ENCODE measurements at places on chromosomes 6 and 20.

DNA sequence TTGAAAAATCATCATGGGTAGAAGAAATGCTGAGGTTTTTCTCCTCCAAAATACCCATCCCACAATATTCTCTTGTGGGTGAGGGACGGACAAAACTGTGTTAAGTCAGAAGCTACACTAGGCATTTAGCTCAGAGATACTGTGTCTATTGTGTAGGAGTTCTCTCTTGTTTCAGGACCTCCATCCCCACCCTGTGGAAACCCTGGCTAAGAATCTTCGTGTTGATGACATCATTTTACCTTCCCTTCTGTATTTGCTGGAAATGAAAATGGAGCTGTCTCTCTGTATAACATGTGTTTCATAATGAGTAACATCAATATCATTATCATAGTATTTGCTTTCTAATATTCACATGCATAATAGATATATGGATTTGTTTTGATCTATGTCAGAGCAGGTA is 1193.0 kb upstream of the CITED2 start:
- no peak for DNase-seq

DNA sequence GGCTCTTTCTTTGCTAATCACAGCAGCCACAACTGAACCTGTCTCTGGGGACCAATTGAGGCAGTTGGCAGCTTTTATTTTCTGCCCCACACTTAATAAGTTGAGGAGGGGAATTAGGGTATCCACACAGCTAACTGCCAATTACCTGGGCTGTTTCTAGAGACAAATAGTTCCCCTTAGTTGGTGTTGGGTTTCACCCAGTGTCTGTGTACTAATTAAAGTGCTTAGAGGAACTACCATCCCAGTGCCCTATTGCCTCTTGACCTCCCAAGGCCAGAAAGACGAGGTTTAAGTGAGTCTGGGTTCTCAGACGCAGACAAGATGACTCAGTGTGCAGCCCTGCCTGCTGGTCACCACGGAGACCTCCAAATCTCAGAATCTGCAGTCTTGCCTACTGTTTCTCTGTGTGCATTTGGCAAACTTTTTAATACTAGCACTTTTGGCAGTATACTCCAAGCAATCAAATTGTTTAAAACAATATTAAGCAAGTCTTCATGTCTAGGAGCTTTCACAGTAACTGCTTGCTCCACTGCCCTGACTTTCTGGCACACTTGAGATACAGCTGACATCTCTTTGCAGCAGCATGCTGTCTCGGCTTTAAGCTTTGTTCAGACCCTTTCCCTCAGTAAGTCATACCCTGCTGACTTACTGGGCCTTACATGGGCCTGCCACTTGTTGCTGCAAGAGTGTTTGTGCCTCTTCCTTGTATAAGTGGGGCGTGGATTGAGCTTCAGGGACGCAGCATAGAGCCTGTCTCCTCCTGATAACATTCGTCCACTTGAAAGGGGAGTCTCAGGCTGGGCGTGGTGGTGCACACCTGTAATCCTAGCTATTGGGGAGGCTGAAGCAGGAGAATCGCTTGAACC is 31.9 kb downstream of the STK35 start:
- DNase-seq: peak; percentile 63

- DNase-seq: no peak
Measured at GRCh38 chr6:90103056-90103800, 193.4 kb downstream of the BACH2 start.

- DNase-seq: peak; percentile 69
Measured at GRCh38 chr6:85449388-85449817, 480 bp upstream of the NT5E start.

DNA sequence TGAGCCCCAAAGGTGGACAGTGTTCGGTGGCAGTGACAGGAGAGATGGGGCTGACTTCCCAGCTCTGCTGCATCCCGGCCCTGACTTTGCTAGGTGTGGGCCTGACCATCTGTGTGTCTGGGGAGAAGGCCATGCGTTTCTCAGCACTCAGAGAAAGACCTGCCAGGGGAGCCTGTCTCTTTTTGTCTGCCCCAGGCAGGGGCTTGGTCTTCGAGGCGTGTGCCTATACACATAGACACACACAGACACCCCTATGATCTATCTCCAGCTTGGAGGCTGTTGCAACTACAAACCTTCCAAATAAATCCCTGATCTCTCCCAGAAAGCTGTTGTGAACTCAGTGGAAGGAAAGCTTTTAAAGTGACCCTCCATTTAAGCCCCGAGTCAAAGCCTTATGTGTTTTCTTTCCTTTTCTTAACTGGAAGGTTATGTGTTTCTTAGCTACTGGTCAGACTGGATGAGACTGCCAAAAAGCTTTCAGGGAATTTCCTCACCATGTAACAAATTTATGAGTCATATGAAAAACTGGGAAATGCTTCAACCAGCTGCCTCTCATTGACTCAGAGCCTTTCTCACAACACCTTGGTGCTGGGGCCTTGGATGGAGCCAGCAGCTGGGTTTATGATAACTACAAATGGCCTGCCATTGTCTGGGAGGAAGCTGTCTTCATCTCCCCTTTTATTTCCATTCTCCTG is 102.6 kb downstream of the CDC5L start:
- peak; percentile 97 for DNase-seq

- no peak for DNase-seq
Measured at GRCh38 chr6:151018911-151019782, 153.6 kb downstream of the MTHFD1L start.

DNA sequence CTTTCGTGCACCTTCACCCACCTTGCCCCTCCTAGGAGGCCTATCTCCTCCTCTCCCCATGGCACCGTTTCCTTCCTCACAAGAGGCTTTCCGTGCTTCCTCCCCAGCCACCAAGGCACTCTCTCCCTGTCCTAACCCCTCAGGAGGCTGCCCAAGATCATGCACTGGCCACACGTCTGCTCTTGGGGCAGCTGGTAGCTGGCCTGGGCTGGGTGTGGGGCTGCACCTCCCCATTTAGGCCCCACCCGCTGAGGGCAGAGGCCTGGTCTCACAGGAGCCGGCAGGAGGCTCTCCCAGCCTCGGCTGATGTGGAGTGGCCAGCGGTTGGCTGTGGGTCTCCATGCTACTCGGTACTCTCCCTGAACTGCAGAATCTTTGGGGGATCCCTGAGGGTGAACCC is 13.6 kb downstream of the NOL4L start:
- no peak for DNase-seq

GRCh38 chr20:59291740-59292383 is 8.5 kb upstream of the EDN3 start:
- no peak for DNase-seq

DNA sequence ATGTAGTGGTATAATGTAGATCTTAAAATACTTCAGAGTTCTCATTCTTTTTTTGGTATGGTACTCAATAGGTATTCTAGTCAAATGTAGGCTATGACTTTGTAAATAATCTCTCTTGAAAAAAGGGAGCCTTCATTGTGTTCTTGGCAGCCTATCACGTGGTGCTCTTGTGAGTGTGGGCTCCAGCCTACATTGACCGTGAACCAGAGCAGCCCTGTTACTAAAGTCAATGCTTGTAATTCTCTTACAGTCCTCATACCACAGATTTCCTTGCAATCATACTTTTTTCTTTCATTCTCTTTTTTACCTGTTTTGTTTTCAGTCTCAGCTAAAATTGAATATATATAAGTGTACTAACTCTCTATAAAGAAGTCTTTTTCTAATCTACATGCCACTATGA is 31.1 kb downstream of the ARID1B start:
- peak; percentile 33 for DNase-seq

GRCh38 chr6:156511051-156511450 is 266.1 kb upstream of the ARID1B start:
- DNase-seq: no peak

- DNase-seq: no peak
Measured at GRCh38 chr20:48953653-48954052, 32.1 kb downstream of the ARFGEF2 start.

DNA sequence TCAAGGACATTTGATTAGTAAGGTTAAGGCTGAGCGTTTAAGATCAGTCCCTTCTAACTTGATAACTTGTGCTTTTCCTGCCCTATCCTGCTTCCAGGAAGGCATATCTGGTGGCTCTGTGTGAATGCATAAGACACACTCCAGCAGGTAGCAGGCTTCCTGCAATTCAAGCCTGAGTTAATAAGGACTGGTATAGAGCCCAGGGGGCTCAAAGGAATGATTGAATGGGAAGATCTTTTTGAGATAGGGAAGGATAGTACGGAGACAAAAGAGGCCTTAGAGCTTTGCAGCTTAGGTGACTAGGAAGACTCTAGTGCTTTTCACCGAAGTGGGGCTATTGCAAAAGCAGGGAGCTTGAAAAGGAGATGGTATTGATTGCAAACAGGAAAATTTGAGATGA is 307.1 kb downstream of the GRIK2 start:
- no peak for DNase-seq

DNA sequence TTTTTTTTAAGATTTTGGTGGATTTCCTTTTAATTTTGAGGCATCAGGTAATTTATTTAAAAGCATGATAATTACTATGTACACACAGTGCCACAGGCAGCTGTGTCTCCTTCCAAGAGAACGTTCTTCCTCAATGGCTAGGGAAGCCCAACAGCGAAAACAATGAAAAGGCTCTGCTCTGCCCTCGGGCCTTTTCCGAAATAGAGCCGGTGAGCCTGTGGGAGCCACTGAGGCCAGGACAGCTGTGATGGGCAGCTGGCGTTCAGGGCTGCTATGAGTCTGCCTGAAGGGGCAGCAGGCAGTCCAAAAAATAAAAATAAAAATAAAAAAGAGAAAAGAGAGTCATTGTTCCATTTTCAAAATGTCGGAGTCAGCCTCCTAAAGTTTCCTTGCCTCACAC is 443.8 kb downstream of the KIF16B start:
- no peak for DNase-seq

GRCh38 chr20:47241345-47241781 is 115.1 kb downstream of the ZMYND8 start:
- peak; percentile 73 for DNase-seq

DNA sequence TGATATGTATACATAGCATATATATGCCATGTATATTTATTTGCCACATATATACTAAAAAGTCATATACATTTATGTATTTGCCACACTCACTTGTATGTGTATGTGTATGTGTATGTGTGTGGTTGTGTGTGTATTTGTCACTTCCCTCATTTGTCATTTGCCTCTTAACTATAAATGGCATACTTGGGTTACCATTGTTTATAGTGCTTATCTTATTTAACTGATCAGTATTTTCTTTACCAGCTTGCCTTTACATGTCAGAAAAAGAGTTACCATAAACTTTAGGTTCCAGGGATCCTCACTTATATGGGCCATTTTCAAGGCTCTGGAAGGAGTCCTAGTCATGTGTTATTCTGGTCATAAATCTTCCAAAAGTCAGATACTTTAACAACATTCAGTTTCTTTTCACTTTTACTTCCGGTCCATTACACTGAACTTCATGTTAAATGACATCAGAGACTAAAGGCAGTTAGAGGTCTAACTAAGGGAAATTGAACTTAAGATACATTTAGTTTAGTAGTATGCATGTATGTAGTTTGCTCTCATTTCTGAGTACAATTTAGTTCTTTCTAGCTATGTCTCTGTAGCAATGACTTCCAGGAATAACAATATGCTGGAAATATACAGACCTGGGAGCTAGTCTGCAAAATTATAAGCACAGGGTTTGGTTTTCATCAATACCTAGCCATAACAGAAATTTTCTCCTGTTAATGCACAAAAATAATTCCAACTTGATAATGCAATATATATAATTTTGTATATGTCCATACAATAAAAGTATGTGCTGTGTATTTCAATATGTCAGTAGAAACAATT is 33.7 kb upstream of the HIVEP1 start:
- no peak for DNase-seq

DNA sequence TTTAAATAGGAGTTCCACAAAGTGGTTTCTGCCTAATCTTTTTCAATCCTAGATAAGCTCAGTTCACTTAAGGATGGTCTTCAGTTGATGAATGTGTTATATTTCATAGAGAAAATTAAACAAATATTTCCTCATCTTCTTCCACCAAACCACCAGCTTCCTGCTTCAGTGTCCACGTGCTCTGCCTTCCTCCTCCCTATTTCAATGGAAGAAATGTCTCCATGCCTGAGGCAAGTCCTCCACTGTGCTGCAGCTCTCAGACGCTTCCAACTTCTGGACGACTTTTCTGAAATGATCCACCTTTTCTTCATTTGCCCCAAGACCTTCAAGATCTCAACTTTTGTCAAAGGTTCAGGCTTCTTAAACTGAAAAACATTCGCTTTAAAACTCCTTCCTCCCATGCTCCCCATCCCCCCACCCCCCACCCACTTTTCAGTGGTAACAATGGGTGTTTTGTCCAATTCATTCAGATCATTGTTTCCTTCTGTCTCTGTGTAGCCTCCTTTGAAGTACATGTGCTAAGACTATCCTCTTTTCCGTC is 25.3 kb upstream of the FABP7 start:
- DNase-seq: no peak

GRCh38 chr20:47118641-47119040 is 224.0 kb downstream of the EYA2 start:
- no peak for DNase-seq

DNA sequence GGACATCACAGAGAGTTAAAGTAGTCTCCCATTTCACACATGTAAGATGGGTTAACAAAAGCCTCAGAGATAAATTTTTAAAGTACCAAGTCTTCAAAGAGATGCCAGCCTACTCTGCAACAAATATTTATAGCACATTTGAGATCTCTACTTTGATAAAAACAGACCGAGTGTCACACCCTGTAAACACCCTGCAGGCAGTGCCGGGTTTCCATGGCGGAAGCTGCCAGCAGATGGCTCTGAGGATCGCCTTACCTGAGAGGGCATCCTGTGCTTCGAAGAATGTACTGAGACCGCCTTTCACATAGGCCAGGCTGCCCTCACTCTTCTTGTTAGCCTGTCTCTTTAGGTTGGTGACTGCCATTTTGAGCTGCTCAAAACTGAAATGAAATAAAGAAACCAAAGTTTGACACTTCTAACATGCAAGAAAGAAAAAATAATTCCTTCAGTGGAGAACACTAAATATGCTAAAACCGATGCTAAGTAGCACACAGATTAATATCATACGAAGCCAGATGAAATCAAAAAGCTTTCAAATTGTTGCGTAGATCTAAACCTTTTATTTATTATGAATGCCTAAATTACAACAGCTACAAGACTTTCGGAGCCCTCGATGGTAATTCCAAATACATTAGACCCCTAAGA is 39.3 kb downstream of the HUS1B start:
- DNase-seq: no peak

- no peak for DNase-seq
Measured at GRCh38 chr20:11880680-11881079, 37.0 kb upstream of the BTBD3 start.
